Urinary bladder (tissue), 4 donors: ENCODE measurements at places on chromosomes 3 and 15. TPM values are rescaled to one million over a fixed set of nuclear protein-coding genes. Genes with fewer than 3 reads are reported as not detected.

WDR72 gene
- total RNA-seq, result 0.16 TPM

CFAP44 gene
- total RNA-seq, result 30.4 TPM

B3GALNT1 gene
- 37.5 TPM for total RNA-seq

NUDT16 gene
- total RNA-seq, result 11.5 TPM

SERPINI2 gene
- total RNA-seq, result 3.9 TPM

BMF gene
- total RNA-seq, result 10.8 TPM

RAD51 gene
- total RNA-seq, result 2.2 TPM

MYRIP gene
- 2.9 TPM for total RNA-seq

ADCY5 gene
- total RNA-seq, result 25.1 TPM

DNA sequence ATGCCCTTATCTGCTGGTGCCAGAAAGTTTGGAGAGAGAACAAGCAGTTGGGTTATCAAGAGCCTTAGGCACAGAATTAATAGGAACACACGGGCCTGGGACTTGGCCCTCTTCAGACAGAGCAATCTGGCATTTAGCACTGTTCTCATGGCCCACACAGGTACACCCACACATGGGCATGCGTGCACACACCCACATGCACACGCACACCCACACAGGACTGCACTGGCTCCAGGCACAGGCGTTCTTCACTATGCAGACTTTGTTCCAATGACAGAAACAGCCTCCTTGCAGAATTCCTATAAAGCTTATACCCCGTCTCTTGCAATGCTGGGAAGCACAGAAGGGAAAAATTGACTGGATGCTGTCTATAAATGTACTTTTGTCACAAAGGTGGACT lies 36.3 kb downstream of the TMEM44 start:
- no peak for DNase-seq

- DNase-seq, result no peak
Observed at GRCh38 chr3:69823743-69824142, 84.5 kb downstream of the MITF start.

DNA sequence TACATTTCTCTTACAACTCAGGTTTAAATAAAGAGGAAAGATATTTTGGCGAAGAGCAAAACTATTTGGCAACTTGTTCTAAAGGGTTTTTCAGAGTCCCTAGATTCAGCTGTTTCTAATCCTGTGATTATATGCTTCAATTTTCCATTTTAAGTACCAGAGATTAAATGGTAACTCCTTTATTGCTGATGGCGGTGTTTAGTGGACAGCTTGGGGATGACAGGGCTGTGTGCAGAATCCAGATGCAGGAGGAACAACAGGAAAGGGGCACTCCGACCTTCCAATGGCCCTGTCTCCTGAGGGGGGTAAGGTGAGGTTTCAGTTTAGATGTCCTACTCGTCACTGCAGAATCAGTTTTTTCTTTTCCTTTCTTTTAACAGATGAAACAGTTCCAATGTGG lies 405.0 kb downstream of the PDCD6IP start:
- DNase-seq, result no peak

DNA sequence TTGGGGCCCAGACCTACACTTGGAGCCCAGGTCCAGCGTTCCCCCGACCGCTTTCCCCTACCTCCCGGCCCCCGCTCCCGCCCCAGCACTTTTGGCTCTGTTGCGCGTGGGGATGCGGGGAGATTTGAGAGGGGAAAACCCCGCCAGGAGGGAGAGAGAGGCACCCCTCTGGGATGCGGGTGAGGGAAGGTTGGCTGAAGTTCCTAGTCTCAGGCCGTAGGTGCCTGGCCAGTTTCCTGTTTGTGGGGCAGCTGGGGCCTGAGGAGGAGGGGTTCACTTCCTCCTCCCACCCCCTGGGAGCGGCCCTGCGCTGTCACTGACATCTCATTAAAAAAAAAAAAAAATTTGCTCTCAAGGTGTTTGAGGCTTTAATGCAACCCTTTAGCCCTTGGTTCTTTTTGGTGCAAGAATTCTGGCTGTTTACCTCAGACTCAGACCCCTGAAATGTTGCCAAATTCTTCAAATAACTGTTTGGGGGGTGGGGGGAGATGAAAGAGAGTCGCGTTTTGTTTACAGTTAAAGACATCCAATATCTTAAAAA lies 2.6 kb downstream of the FAM43A start:
- DNase-seq, result no peak

GRCh38 chr15:66326051-66326450 lies 30.4 kb downstream of the TIPIN start:
- no peak for DNase-seq

DNA sequence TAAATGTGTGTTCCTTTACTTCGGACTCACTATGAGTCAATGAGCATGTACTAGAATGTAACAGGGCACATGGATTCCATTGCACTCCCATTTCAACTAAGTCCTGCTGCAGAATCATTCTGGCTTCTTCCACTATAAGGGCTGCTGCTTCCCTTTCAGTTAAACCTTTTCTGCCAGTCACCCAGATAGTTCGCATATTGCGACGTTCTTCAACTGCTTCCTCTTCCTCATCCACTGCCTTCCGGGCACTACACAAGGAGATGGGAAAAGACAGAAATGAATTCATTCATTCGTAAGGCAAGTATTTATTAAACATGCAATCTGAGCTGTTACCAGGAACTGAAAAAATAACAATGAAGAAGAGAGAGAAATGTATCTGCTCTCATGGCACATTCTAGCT lies 55.6 kb downstream of the POLQ start:
- no peak for DNase-seq

GRCh38 chr3:147007736-147008245 lies 398.6 kb downstream of the ZIC4 start:
- DNase-seq, result no peak

DNA sequence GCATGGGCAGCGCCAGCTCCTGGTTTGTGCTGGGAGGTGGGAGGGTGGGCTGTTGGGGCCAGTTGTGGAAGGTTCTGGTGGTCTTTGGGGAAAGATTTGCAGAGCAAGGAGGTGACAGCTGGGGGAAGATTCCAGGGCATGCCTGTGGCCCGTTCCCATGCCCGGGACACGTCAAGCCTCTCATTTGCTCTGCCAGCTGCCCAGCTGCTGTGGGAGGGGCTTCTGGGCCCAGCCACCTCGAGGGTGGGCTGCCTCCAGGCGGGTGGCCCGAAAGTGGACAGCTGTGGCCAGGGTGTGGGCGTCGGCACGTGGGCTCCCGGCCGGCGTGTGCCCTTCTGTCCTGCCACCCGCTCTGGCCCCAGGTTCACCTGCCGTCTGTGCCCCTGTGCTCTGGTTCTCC lies 17.2 kb downstream of the PLXNA1 start:
- DNase-seq, result no peak

- no peak for DNase-seq
Observed at GRCh38 chr15:40911141-40911540, 16.9 kb downstream of the VPS18 start.

DNA sequence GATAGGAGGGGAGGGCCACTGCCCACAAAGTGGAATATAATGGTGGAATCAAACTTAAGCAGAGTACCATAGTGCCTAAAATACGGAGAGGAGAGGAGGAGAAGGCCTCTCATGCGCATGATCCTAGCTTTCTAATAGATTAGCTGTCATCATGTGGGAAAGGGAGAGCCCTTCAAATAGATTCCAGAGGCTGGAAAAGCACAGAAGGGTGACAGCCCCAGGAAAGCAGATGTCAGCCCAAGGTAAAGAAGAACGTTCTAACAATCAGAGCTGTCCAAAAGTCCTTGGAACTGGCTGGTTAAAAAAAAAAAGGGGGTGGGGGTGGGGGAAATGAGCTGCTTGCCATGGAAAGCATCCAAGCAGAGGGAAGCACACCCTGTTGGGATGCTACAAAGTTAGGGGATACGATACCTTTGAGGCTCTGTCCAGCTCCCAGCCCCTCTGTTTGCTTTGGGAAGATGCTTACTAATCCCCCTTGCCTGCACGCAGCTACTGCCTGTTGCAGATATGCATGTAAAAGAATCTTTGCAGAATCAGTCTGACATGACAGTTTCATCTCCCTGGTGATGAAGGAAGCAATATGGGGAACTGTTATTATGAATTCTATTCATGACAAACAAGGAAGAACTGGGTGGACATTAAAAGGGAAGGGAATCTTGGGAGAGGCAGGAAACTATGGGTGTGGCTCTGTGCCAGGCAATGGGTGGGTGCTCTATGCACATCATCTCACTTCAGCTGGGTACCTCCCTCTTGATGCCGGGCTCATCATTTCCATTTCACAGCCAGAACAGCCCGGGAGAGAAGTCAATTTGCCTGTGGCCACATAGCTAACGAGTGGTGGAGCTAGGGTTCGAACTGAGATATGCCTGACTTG lies 10.1 kb upstream of the LMCD1 start:
- DNase-seq, result no peak

- no peak for DNase-seq
Observed at GRCh38 chr3:193230610-193231009, 10.4 kb upstream of the PLAAT1 start.

DNA sequence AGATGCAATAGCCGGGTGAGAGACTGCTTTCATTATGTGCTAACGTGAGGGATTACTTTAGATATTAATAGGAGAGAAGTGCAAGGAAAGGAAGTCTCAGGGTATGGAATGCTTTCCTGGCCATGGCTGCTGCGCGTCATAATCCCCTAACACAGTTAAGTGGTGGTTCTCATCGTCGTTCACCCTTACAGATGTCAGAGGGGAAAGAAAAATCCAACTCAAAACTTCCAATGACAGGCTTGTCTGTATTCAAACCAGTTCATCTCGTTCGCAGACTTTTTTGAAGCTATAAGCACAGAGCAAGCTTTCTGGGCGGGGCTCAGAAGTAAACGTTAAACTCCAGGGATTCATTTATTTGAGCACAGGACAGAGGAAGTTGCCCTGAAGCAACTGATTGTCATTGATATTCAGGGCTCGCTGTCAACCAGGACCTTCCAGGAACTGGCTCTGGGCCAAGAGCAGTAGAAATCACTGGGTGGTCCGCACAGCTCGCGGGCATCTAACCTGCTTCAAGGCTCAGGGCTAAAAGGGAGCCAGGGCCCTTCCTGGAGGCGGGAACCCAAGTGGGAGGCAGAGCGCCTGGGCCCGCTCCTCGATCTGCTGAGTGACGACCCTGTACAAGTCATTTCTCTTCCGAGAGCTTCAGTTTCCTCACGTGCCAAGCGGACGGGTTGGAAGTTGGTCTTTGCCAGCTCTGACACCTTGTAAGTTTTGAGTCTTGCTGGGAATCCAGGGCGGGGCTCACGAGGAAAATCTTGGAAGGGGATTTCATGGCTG lies 1.1 kb upstream of the LPP start:
- DNase-seq, result peak; percentile 59

DNA sequence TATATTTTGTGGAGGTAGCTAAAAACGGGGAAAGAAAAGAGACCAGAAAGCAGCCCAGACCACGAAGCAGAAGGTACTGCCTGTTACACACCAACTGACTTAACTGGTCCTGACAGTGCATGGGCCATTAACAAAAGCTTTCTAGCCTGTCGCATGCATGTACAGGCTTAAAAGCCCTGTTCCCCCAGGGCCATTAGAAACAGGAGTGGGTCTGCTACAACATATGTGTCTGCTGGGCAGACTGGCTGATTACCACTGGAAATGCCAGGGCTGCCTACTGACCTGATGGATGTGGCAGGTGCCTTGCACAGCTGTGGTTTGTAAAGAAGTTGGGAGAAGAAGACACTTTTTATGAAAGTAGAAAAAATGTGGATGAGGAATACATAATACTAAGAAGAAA lies 137.4 kb downstream of the GAP43 start:
- no peak for DNase-seq

DNA sequence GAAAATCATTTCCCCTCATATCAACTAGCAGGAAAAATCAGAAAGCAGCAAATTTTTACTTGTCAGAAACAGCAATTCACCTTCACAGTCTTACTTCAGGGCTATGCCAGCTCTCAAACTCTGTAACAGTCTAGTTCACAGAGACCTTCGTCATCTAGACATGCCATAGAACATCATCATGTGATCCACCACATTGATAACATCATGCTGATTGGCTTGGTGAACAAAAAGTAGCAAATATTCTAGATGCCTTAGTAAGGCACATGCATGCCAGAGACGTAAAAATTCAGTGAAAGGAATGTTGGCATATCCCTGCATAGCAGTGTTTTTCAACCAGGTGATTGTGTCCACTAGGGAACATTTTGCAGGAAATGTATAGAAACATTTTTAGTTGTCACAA lies 8.6 kb upstream of the SCAPER start:
- no peak for DNase-seq

GRCh38 chr3:52432225-52432624 lies 12.7 kb downstream of the SEMA3G start:
- DNase-seq, result no peak

- no peak for DNase-seq
Observed at GRCh38 chr15:63595065-63595464, 2.1 kb upstream of the FBXL22 start.

DNA sequence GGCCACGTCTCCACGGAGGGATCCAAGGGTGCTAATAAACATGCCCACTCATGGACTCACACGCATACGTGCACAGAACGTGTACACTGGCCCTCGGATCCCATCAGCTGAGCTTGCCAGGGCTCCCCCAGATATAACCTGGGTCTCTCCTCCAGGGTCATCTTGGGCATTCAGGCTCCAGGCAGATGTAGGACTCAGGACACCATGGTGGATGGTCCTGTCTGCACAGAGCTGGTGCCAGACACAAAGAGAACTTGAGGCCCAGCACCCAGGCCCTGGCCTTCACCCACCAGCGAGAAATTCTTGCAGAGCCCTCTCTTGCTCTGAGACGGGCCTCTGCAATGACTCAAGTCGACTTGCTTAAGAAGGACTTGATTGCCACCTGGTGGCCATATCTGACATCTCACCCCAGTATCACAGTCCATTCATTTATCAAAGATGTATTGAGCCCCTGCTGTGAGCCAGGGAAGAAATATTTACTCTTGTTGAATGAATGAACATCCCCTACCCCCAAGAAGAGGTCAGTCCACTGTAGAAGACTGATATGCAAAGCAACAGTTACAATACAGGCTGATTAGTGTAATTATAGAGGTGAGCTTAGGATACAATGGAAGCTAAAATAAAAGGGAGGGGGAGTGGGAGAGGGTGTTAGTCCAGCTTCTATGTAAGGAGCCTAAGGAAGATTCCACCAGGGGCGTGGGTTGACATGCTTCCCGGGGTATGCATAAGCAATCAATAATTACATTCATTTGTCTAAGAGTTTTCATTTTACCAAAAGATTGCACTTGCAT lies 34.2 kb upstream of the VPS8 start:
- DNase-seq, result peak; percentile 78

DNA sequence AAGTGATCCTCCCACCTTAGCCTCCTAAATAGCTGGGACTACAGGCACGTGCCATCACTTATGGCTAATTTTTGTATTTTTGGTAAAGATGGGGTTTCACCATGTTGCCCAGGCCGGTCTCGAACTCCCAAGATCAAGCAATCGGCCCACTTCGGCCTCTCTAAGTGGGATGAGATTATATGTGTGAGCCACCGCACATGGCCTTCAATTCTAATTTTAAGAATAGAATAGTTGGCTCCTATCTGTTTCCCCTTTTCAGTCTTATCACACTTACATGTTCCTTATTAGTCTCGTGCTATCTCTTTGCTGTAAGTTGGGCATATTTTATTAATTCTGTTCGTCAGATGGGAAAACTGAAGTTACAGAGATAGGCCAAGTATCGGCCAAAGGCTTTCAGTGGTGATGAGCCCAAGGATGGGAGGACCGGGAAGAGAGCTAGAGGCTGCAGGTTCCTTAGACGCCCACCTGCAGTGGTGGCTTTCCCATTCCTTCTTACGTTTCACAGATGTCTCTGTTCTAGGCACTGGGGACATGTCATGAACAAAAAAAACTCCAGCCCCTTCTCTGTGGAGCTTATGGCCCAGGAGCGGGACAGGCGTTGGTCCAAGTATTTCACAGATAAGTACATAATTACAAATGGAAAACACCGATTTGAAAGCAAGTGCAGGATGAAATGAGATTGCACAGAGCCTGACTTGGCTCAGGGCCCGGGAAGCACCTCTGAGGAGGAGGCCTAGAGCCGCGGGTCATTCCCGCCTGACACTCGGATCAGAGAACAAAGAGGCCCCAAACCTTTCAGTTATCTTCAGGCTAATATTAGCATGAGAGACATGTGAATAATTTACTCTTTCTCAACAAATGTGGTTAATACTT lies 91.1 kb upstream of the KLF13 start:
- DNase-seq, result no peak
